ENCODE measurements at places on chromosomes 12 and 14. TPM values are rescaled to one million over a fixed set of nuclear protein-coding genes. Genes with fewer than 3 reads are reported as not detected.
A peak's percentile ranks its signal among the peaks of the same experiment; 100 is the strongest.

Gene NAV3
- total RNA-seq = 20.2 TPM

DNA sequence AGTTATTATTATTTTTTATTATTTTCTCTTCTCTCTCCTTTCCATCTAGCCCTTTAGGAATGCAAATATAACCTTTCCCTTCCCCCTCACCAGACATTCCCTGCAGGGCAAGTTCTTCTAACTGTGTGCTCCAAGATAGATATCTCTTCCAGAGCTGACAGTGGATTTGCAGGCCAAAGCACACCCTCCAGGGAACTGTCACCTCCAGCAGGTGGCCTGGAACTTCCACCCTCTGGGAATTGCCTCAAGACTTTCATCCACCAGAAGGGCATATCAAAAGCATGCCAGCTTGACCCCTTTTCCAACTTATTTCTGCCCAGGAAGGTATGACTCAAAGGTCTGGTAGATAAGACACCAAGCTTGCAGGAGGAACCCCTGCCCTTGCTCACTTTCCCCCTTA lies 13.6 kb upstream of the KCNA5 start:
- no peak for DNase-seq

- DNase-seq = peak; percentile 9
These were observed 378.1 kb downstream of the ALG10 start for GRCh38 chr12:34400411-34400881.

DNA sequence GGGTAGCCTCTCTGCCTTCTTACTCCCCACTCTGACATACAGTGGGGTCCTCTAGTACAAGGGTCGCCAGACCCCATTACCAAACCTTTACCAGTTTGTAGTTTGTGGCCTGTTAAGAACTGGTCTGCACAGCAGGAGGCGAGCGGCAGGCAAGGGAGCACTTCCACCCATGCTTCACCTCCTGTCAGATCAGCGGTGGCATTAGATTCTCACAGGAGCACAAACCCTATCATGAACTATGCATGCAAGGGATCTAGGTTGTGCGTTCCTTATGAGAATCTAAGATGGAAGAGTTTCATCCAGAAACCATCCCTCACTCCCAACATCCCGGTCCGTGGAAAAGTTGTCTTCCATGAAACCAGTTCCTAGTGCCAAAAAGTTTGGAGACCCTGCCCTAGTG lies 146.5 kb downstream of the HMGA2 start:
- DNase-seq = no peak

DNA sequence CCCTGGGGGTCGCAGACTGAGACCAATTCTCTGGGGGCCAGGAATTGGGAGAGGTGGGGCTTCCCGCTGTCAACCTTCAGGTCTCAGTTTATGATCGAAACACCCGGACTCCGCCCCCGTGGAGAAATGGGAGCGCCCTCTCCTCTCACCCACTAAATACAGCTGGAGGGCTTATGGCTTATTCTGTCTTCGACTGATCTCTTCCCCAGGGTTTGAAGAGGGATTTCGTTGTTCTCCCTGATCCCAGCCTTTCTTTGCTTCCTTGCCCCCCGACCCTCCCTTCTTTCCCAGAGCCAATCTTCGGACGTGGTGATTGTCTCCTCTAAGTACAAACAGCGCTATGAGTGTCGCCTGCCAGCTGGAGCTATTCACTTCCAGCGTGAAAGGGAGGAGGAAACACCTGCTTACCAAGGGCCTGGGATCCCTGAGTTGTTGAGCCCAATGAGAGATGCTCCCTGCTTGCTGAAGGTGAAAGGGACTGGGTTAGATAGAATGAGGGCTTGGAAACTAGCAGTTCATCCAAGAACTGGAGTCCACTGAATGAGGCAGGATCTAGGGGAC lies 607 bp downstream of the OS9 start:
- no peak for DNase-seq

DNA sequence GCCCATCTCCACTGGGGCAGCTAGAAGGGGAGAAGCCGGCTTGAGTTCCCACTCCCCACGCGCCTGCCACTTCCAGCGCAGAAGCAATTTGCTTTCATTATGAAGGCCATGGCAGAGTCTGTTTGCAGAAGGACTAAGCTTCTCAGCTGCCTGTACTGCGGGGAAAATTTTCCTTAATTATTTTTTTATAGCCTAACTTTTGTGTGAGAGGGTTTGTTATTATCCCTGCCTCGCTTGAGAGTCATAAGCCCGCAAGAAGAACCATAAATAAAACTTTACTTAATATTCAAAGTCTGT lies 56.0 kb upstream of the DLK1 start:
- no peak for DNase-seq

DNA sequence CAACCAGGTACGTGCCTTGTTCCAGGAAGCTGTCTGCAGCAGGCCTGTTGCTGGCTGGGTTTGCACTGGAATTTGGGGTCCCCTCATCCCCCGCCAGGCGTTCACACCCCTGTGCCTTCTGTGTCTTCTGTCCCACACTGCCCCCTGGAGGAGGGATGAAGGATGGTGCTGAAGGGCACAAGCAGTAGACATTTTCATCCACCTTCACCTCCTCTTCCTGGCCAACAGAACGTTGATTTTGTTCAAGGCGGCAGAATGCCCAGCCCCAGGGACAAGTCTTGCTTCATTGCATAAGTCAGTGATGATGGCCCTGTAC lies 122.1 kb downstream of the CALM1 start:
- DNase-seq = no peak

Gene FAM90A1
- total RNA-seq = 0.09 TPM

Gene RASAL1
- 0.65 TPM for total RNA-seq

DNA sequence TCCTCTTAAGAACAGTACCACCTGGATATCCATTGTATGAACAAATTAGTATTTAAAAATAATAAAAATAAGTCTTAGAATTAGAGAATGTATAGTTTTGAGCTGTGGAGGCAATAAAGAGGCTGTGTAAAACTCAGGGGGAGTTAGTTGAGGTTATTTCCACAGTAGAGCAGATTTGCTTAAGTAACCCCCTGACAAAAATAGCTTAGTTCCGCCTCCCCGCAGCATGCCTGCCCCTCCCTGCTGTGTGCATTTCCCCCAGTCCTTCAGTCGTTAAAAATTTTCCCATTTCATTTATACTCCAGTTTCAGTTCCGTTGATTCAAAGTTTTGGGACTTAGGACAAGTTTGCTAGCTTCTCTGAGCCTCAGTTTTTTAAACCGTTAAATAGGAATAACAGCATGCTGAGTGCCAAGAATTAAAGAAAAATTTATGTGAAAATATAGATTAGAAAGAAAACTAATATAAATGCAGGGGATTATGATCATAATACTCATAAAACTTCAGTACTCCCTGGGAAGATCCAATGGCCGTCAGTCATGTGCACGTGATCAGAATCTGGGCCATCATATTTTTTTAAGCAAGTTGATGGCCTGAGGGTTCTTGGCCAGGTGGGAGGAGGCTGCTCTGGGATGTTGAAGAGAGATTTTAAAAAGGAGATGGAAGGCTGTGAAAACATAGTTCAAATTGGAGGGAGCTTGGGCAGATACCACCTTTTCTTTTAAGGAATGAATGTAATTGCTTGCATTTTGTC lies 14.5 kb upstream of the SLC38A2 start:
- no peak for DNase-seq

- no peak for DNase-seq
These were observed 220.3 kb upstream of the ARID2 start for GRCh38 chr12:45509187-45509586.

Gene ANKRD33
- total RNA-seq = 0.27 TPM

GRCh38 chr14:103121846-103122584 lies 1.2 kb upstream of the TNFAIP2 start:
- peak; percentile 82 for DNase-seq

Gene CISTR
- total RNA-seq = not detected

Measured in mesothelial cell of epicardium (in vitro differentiated cells).